Stimulated activated CD4-positive, alpha-beta T cell treated with anti-CD3 and anti-CD28 coated beads, TNF-alpha, amount 100 ng/mL, for 4 hours (primary cell): ENCODE measurements at places on chromosomes 5 and 9.

DNA sequence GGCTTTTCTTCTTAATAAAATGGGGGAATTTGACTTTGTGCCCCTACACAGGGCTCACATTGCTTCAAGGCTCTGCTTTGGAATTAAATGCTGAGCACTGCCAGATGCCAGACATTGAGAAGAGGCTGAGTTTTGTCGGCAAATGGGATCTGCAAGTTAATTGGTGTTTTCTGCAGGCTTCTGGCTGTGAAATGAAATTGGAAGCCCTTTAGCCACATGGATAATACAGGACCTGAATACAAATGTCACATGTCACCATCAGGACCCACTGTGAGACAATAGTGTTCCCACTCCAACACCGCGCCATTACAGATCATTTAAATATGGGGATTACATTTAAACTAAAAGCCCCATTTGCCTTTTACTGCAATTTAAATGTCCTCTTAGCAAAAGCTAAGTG, 164.4 kb downstream of the ZSWIM6 start:
- no peak for DNase-seq

DNA sequence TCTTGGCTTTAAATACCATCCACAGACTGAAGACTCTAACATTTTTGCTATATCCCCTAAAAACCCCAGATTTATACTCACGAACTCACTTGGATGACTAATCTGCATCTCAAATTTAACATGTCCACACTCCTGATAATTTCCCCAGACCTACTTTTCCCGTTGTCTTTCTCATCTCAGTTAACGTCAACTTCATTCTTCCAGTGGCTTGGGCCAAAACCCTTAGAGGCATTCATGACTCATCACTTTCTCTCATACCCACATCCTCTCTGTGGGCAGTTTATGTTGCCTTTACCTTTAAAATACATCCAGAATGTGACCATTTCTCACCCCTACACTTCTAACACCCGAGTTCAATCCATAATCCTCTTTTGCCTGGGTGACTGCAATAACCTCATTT, 96.7 kb downstream of the EDIL3 start:
- DNase-seq = no peak

DNA sequence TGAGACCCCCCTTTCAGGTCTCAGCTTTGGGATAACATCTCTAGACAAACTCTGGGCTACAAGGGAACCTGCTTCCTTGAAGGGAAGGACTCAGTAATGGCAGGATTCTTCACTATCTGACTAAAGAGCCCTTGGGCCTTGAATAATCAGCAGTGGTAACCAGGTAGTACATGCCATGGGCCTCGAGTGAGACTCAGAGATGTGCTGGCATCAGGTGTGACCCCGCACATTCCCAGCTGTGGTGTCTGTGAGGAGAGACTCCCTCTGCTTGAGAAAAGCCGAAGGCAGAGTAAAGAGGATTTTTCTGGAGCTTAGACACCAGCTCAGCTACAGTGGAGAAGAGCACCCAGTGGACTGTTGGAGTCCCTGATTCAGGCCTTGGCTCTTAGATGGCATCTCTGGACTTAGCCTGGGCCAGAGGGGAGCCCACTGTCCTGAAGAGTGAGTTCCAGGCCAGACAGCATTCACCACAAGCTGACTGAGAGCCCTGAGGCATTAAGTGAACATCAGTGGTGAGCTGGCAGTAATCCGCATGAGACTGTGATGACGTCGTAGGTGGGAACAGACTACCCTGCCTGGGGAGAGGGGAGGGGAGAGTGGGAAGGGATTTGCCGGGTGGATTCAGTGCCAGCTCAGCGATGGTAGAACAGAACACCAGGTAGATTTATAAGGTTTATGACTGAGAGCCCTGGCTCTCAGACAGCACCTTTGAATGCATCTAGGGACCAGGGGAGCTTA, 5.3 kb upstream of the ZNF782 start:
- no peak for DNase-seq

GRCh38 chr5:141149812-141150211, at the start of gene PCDHB6:
Gene PCDHB6 (plus strand): TSS chr5:141150057. CDS start chr5:141150258, 201 bp downstream.
- no peak for DNase-seq

DNA sequence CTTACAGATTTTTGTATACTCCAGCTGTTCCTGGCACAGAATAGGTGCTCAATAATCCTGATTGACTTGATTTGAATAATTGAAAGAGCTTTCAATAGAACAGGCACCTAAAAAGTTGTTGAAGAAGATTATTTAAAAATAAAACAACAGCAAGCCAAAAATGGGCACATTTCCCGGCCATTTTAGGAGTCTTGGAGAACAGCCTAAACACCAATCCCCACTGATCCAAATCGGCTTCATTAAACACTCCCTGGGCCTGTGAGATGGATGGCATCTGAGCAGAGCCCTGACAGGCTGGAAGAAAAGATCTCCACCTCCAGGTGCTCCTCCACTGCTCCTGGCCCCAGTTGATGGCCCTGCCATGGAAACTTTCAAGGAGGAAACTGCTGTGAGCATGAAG, 213.3 kb downstream of the MAN2A1 start:
- no peak for DNase-seq

DNA sequence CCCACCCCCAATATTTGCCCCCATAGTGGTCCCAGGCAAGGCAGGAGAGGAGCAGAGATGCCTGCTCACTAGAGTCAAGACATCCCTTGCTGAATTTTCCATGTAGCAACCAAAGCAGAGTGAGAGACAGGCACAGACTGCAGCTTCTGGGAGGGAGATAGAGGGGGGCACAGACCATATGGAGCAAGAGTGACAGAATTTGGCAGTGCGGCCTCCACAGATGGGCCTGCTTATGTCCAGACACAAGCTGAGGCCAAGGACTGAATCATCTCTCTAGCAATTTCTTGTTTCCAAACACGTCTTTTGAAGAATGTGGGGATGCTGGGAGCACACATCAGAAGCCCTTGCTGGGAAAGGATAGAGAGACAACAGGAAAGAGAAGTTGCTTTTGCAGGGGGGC, 53.0 kb upstream of the ALDH1B1 start:
- no peak for DNase-seq

DNA sequence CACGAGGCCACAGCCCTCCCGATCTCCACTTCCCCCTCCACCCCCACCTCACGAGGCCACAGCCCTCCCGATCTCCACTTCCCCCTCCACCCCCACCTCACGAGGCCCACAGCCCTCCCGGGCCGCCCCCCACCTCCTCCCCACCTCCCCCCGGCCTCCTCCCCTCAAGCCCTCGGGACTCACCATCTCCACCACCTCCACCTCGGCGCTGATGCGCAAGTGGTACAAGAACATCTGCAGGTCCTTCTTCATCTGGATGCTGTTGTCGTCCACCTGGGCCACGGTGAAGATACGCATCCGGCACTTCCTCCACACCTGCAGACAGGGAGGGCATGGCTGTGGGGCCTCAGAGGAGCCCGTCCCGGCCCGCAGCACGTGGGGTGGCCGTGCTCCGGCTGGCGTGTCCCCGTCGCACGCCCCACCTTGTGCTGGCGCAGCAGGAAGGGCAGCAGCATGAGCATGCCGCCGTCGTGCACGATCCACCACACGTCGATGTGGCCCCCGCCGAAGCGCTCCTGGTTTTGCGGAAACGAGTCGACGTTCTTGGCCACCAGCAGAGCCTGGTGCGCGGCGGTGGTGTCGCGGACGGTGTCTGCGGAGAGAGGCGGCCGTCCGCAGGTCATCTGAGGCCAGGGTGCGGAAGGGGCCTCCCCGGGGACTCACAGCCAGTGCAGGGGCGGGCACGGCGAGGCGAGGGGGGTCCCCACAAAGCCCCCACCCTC, 48.0 kb downstream of the SLC12A7 start:
- no peak for DNase-seq

- no peak for DNase-seq
These were observed 101.1 kb downstream of the APBA1 start for GRCh38 chr9:69571032-69571431.

DNA sequence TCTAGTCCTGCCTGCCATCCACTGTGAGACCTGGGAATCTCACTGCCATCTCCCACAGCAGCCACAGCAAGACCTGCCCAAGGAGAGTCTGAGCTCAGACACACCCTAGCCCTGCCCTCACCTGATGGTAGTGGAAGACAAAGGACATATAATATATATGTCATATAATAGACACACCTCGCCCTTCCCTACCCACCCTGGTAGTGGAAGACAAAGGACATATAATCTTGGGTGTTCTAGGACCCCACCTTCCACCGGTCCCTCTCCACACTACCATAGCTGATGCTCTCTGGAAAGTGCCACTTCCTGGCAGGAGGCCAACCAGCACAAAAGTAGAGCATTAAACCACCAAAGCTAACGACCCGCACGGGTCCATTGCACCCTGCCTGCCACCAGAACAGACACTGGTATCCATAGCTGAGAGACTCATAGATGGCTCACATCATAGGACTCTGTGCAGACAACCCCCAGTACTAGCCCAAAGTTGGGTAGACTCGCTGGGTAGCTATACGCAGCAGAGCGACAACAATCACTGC, 545.6 kb downstream of the CAAP1 start:
- no peak for DNase-seq

DNA sequence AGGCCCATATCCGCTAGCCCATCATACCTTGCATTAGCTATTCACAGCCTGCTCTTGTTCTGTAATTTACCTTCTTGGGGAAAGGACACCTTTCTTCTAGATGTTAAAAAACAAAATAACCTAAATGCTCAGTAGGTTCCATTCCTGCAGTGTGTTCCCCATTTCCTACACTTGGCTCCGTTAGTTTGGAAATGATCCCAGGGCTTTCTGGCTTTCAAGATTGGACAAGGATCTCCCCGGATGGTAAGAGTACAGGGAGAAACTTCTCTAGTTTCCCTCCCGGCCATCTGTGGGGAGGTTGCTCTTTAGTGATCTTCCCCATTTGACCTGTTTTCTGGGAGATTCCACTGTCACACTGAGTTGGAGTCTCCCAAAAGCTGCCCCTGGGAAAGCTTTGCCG, 27.3 kb upstream of the STC2 start:
- no peak for DNase-seq

DNA sequence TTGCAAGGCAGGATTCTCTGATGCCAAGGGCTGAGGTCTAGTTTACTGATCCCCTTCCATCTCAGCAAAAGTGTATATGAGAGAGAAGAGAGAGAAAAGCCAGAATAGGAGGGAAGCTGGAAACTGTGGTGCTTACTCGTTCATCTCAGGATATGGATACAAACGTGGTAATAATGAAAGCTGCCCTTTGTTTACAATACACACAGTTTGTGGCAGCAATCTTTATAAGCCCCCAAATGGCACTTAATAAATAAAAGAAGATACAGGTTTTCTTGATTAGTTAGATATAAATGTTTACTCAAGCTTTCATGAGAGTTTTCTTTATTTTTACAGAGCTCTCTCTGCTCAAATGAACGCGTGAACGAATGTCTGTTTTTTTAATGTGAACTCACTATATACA, 57.7 kb downstream of the PRDM6 start:
- no peak for DNase-seq

DNA sequence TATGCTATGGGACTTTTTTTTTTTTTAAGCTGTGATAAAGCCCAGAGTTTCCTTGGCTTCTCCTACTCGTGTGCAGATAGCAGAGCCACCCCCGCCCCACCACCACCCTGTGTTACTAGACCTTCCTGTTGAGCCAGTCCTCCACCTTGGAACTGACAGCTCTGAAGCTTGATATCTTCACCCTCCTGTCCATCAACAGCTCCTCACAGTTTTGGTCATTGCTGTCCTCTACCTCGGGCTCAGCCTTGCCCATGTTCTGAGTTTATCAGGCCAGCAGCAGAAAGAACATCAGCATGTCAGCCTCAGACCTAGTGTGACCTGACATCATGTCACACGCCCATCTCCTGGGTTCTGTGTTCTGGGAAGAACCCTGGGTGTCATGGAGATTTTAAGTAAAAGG, 167.1 kb upstream of the RAI14 start:
- no peak for DNase-seq

DNA sequence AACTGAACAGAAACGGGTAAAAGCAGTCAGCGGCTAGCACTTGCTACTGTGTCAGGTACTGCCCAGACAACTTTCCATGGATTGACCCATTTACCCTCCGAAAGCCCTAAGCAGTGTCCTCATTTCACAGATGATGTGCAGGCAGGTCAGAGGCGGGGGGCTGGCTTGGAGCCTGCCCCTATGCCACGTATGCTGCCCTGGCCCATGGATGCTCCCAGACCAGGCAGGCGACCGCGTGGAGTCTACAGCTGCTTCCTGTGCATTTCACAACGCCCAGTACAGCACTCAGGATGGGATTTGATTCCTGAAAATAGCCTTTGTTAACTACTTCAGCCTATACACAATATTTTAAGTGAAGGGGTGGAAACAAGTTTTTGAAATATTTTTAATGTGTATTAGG, 202.9 kb downstream of the NXNL2 start:
- DNase-seq = no peak

- no peak for DNase-seq
These were observed 1.6 kb downstream of the BASP1 start for GRCh38 chr5:17219006-17219422.
